ENCODE measurements at places on chromosomes 12 and 14. TPM values are rescaled to one million over a fixed set of nuclear protein-coding genes. Genes with fewer than 3 reads are reported as not detected.

GRCh38 chr14:34489324-34489723, 27.3 kb upstream of the SPTSSA start:
- peak; percentile 26 for DNase-seq

DNA sequence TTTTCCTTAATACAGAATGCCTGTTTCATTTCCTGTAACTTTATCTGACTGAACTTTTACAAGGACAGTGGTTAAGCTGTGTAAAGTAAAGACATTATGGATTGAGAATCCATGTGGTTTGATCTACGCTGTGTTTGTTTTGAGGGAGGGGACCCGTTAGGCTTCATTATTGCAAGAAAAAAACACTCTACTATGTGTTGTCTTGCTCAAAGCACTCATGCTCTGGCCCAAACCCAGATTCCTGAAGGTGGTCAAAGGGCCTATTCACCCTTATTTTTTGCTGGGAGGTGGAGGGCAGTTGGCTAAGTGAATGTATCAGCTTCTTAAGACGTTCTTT, 11.9 kb downstream of the RNF10 start:
- no peak for DNase-seq

DNA sequence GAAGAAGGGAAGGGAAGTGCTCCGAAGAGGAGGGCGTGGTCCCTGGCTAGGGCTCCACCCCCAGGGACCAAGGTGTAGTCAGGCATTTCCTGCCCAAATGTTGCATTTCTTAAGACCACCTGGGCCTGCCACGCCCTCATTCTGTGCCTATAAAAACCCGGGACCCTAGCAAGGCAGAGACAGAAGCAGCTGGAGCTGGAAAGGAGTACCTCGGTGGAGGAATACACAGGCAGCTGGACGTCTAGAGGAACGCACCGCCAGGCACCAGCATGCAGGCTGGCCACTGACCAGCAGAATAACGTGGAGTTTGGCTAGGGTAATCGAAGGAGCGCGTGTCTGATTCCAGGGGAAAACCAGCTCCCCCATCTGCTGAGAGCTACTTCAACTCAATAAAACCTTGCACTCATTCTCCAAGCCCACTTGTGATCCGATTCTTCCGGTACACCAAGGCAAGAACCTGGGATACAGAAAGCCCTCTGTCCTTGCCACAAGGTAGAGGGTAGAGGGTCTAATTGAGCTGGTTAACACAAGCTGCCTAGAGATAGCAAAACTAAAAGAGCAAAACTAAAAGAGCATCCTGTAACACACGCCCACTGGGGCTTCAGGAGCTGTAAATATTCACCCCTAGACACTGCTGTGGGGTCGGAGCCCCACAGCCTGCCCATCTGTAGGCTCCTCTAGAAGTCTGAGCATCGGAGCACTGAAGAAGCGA, 21.0 kb downstream of the CFL2 start:
- no peak for DNase-seq

DNA sequence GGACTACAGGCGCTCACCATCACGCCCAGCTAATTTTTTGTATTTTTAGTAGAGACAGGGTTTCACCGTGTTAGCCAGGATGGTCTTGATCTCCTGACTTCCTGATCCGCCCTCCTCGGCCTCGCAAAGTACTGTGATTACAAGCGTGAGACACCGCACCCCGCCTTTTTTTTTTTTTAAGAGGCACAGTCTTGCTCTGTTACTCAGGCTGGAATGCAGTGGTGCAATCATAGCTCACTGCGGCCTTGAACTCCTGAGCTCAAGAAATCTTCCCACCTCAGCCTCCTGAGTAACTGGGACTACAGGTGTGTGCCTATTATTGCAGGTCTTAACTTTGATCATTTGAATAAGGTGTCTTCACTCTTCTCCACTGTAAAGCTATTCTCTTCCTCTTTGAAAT, 5.3 kb upstream of the GLTP start:
- peak; percentile 28 for DNase-seq

DNA sequence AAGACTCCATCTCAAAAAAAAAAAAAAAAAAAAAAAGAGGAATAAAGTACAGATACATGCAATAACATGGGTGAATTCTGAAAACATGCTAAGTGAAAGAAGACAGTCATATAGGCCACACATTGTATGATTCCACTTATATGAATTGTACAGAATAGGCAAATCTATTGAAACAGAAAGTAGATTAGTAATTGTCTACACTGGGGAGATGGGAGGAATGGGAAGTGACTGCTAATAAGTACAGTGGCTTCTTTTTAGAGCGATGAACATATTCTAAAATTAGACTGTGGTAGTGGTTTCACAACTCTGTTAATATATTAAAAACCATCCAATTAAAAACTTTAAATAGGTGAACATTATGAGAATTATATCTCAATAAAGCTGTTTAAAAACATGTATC, 74.4 kb downstream of the ANKS1B start:
- DNase-seq: no peak

DNA sequence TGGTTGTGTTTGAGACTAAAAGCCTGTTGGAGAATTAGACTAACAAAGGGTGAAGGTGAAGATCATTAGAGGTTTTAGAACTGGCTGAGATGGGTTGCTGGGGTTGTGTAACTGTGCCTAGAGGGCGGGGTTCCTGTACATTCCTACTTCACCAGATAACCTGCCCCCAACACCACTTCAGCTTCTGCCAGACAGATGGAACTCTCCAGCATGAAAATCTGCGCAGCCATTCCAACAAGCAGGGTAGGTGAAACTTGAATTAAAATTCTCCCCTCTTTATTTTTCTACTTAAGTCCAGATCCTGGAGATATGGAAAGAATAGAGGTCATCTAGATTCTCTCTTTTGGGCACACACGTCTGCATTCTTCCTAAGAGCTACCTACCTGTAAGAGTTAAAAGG, 6.0 kb downstream of the FOXG1 start:
- DNase-seq: no peak

GRCh38 chr14:104034976-104035699, 50.4 kb upstream of the ASPG start:
- no peak for DNase-seq

GRCh38 chr12:27966870-27967269, 5.7 kb downstream of the PTHLH start:
- DNase-seq: peak; percentile 99

- no peak for DNase-seq
These were observed 40.3 kb upstream of the SMOC1 start for GRCh38 chr14:69838881-69839416.

GRCh38 chr12:109968032-109968420, 28.1 kb downstream of the GIT2 start:
- DNase-seq: no peak

GRCh38 chr14:69481815-69482568, 2.5 kb upstream of the PLEKHD1 start:
- no peak for DNase-seq

DNA sequence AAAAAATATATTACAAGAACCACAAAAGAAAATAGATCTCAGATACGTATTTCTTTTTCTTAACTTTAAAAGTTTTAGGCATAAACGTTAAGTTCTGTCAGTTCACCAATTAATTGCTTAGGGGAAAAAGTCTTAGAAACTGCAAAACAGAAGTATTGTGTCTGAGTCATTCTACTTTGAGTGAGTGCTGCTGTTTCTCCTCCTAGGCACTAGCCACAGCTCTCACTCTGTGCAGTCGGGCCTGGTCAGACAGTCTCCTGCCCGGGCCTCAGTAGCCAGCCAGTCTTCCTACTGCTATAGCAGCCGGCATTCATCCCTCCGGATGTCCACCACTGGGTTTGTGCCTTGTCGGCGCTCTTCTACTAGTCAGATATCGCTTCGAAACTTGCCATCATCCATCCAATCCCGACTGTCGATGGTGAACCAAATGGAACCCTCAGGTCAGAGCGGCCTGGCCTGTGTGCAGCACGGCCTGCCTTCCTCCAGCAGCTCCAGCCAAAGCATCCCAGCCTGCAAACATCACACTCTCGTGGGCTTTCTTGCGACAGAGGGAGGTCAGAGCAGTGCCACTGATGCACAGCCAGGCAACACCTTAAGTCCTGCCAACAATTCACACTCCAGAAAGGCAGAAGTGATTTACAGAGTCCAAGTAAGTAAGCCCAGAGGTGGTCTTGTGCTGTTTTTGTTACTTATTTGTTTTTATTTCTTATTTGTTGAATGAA, 201.3 kb downstream of the PCNX1 start:
- DNase-seq: no peak

DNA sequence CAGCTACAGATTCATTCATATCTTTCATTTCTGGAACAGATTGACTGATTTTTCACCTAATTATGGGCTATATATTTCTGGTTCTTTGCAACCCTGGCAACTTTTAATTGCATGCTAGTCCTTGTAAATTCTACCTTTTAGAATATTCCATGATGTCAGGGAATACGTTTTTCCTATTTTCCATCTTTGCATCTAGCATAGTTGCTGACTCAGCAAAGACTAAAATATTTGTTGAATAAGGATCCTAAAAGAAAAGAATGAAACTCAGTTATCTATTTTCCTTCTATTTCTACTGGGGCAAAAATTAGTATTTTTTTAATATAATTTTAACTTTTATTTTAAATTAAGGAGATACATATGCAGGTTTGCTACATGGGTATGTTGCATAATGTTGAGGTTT, 438.3 kb downstream of the GXYLT1 start:
- DNase-seq: no peak

- no peak for DNase-seq
These were observed 14.9 kb downstream of the TRMT61A start for GRCh38 chr14:103543721-103544387.

GRCh38 chr12:120497524-120498150, 1.7 kb downstream of the DYNLL1 start:
- peak; percentile 41 for DNase-seq

GRCh38 chr12:25818596-25819390, 139.7 kb upstream of the RASSF8 start:
- no peak for DNase-seq

- DNase-seq: no peak
These were observed 32.8 kb downstream of the KIF26A start for GRCh38 chr14:104171029-104171697.

- no peak for DNase-seq
These were observed 199.1 kb downstream of the GLT1D1 start for GRCh38 chr12:129052373-129052772.

GRCh38 chr14:98227727-98228111, 1044.3 kb downstream of the BCL11B start:
- DNase-seq: no peak

DNA sequence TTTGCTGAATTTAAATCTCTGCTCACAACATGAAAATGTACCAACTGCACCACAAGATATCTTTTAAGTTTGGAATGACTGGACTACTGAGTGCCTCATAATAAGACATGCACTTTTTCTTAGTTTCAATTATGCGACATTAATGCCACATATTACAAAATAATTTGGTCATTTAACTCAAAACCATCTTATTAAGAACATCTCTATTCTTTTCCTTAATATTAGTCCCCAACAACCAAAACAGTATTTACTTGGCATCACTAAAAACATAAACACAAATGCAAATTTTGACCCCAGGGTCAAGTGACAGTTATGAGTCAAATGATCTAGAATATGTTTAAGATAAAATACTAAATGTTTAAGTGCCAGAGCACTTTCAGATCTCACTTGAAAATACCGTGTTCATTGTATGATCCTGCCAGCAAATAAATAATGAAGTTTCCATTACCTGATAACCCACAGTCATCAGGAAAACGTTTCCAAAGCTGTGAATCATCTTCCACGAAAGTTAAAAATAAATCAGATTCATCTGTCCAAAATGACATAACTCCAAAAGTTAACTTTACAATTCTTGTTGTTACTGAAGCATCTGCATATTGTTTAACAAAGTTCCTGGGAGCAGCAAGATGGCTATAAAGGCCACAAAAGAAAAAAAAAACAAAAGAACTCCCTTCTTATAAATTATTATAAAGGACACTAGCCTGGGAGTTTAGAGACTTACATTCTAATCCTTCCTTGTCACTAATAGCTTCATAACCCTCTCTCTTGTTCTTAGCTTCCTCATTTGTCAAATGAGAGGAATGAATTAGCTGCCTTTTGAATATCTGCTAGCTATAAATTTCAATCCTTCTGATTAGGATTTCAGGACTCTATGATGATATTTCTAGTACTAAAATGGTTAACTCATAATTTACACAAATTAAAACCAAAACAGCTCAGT, 30.5 kb upstream of the AP4S1 start:
- peak; percentile 32 for DNase-seq

DNA sequence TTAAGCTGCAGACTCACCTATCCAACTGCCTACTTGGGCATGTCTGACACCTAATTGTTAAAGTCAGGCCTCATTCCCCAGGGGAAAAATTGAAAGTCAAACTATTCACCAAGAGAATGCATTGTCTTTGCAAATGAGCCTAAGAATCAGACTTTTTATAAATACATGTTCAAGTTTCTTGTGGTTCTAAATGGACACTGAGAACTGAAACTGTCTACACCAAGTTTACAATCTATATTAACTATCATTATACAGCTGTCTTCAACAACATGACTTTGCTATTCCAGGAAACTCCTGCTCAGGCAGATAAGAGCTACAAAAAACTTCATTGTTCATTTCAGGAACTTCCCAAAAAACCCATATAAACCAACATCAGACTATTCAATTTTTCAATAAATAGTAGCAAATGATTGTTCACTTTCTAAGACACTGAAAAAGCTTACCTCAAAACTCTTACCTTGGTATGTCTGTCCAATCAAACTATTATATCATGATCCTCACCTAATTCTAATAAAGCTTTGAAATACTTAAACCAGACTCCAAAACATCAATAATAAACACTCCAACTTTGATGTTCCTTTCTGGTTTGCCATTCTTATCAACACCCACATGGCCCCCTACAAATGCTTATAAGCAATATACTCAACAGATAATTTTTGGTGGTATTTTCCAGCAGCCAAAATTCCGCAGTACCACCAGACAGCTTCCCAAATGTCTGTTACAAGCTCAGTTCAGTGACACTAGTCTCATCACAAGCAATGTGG, 24.2 kb downstream of the CDK17 start:
- DNase-seq: no peak

- no peak for DNase-seq
These were observed 13.5 kb upstream of the FKBP11 start for GRCh38 chr12:48938805-48939204.

GRCh38 chr14:81519200-81520011, 14.2 kb downstream of the SEL1L start:
- no peak for DNase-seq

DNA sequence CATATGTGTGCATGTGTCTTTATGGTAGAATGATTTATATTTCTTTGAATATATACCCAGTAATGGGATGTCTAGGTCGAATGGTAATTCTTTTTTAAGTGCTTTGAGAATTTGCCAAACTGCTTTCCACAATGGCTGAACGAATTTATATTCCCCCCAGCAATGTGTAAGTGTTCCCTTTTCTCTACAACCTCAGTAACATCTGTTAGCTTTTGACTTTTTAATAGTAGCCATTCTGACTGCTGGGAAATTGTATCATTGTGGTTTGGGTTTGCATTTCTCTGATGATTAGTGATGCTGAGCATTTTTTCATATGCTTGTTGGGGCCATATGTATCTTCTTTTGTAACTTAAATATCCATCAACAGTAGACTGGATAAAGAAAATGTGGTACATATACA, 9.4 kb downstream of the OR6C68 start:
- no peak for DNase-seq

The TROAP gene
- total RNA-seq: 21.5 TPM

The KLHL33 gene
- under 0.01 TPM for total RNA-seq

The FGD6 gene
- 9.5 TPM for total RNA-seq

The KRT82 gene
- not detected for total RNA-seq

The RNASE7 gene
- total RNA-seq: not detected

The AMN gene
- total RNA-seq: under 0.01 TPM

The TAS2R46 gene
- 4.7 TPM for total RNA-seq

All from IMR-90 (cell line).